ENCODE measurements at places on chromosomes 4 and X. TPM values are rescaled to one million over a fixed set of nuclear protein-coding genes. Genes with fewer than 3 reads are reported as not detected.

GRCh38 chr4:26365537-26366150 lies 44.8 kb downstream of the RBPJ start:
- no peak for DNase-seq

- DNase-seq, result no peak
Measured at GRCh38 chr4:92812652-92813051, 508.9 kb downstream of the GRID2 start.

- peak; percentile 32 for DNase-seq
Measured at GRCh38 chr4:184845367-184846021, 19.7 kb upstream of the ACSL1 start.

GRCh38 chr4:80139671-80140070 lies 57.6 kb upstream of the PRDM8 start:
- DNase-seq, result no peak

- no peak for DNase-seq
Measured at GRCh38 chrX:29196501-29196900, 609.3 kb downstream of the IL1RAPL1 start.

DNA sequence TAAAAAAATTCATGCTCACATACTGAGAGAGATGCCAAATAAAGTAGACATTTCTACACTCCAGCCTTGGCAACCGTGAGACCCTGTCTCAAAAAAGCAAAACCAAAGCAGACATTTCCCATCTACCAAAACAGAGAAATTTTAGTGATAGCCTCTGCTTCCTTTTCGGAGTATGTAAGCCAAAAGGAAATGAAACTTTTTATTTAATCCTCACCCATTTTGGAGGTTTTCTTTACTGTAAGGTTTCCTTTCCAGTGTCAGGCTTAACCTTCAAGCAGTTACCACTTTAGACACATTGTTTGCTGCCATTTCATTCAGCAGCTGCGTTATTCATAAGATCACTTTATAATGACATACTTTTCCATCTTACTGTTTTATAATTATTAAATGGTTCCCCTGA lies 15.9 kb downstream of the ADD1 start:
- no peak for DNase-seq

DNA sequence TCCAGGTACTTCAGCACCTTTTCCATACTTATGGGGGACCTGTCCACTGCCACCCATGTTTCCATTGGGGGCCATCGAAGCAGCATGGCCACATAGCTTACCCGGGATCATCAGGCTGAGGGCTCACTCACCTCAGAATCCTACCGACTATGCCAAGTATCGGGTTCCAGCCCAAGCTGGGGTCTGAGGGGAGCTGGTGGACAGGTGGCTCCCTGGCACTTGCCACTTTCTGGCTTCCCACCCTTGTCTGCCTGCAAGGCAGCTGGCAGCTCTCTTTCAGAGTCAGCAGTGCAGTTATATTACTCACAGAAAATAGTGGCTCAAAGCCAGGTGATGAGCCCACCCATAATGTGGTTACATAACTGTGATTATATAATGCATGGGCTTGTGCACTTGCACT lies 1153.8 kb downstream of the STIM2 start:
- no peak for DNase-seq

GRCh38 chr4:139668036-139668435 lies 2.4 kb downstream of the MGST2 start:
- DNase-seq, result no peak

GRCh38 chr4:110668463-110669235 lies 45.8 kb upstream of the PITX2 start:
- no peak for DNase-seq

Gene FANCB
- 5.3 TPM for total RNA-seq

Gene MAGEA3
- 0.53 TPM for total RNA-seq

Data from HFFc6 (cell line).